Activated T-cell treated with anti-CD3 and anti-CD28 coated beads, Interleukin-2, amount 50 U/mL, for 24 hours (primary cell): ENCODE measurements at places on chromosomes 2 and 18.

DNA sequence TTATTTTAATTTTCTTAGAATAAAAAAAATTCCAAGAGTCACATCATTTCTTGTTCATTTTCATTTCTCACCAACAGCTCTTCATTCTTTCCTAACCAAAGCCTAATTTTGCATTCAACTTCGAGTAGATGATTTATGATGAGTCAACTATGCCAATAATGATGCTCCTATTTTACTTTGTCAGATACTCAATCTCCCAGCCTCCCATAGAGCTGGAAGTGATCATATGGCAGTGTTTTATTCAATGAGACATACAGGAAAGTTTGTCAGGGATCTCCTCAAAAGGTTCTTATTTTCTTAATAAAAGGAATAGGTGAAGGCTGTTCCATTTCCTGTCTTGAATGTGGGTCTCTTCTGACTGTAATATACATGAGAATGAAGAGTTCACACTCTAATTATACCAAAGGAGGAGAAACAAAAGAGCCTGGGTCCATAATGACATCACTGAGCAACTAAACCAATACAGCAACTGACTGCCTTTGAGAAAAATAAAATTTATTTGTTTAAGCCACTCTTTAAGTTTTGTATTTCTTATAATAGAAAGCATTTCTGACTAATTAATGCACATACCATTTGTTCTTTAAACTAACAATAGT, 231.2 kb upstream of the CYP26B1 start:
- DNase-seq = no peak

DNA sequence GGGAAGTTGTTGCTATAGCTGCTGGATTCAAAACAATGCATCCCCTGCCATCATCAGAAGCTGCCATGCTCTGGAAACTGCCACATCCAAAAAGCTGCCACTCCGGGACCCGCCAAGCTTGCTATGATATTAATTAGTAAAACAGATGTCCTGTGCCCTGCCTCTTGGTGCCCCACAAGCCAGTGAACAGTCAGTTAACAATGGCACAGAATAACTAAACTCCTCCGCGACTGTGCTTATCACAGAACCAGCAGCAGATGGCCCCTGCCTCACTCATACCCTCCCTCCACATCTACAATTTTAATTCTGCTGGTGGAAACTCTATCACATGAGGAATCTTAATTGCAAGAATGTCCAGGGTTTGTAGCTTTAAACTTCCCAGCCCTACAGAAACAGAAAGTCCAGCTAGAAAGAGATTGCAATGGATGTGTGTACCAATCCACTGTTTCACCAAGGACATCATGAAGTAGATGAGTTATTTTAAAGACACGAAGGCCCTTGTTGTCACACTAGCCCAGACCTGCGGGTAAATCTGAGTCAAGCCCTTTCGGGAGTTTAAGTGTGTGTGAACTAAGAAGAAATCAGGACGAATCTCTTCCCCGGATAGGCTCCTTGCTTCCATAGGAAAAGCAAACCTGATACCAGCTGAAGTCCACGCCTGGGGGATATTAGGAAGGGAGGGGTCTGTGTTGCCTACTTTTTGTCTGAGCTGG, 7.4 kb upstream of the ACYP2 start:
- no peak for DNase-seq

- DNase-seq = no peak
Measured at GRCh38 chr2:83238111-83238510, 1221.0 kb downstream of the SUCLG1 start.

- DNase-seq = no peak
Measured at GRCh38 chr2:204635478-204635877, 90.2 kb downstream of the PARD3B start.

DNA sequence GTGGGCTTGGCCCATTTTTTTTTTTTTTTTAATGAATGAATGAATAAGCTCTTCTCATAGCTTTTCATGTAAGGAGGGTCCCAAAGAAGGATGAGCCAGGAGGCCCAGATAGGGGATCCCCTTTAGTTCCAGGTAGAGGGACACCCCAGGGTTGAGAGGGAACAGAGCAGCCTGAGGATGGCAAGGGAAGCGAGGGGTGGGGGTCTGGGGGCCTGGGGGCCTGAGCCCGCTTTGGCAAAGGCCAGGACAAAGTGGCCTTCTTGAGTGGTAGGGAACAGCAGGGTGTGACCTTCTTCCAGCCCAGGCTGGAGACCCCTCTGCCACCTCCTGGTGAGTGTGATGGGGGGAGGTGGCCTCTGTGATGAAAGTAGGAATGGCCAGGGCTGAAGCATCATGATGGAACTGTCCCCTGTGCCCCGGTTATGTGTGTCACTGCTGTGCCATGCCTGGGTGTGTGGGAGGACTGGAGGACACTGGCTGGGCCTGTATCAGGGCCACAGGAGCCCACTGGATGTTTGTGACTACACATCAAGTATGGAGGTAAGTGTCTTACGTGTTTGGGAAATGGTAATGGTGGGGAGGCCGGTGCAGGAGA, 263.5 kb upstream of the HDAC4 start:
- DNase-seq = no peak

DNA sequence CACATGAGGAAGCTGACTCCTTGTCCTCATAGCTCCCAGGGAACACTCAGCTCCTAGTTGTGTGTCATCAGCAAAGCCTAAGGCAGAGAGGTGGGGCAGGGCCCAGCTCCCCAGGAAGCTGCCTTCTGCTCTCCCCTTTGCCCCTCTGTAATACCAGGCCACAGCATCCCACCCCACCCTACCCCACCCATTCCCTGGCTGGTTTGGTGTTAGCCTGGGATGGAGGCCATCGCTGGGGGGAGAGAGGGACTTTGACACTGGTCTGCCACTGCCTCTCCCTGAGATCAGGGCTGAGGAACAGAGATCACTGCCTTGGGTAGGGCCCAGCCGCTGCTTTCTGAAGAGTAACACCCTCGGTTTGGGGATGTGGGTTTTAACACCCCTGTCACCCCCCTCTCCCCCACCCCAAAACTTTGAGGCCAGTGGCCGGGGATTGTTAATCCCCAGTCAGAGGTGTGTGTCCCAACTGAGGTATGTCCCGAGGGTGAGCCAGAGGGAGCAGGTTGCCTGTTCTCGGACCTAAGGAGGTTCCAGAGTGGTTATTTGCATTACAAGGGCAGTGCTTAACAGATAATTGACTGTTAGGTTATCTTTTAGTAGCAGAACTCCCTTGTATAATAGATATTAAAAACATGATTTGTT, 41.4 kb downstream of the TET3 start:
- no peak for DNase-seq

DNA sequence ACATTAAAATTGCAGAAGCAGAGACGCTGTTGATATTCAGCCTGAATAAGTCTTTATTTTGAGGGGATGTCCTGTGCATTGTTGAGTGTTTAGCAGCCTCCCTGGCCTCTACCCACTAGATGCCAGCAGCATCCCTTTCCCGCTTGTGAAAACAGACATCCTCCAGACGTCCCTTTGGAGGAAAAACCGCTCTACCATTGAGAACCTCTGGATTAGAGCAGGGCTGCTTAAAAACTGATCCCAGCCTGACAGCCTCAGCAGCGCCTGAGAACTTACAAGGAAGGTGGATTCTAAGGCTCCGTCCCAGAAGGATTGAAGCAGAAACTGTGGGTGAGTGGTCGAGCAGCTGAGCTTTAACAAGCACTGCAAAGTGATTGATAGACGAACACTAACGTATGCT, 349.7 kb downstream of the CYRIA start:
- no peak for DNase-seq

DNA sequence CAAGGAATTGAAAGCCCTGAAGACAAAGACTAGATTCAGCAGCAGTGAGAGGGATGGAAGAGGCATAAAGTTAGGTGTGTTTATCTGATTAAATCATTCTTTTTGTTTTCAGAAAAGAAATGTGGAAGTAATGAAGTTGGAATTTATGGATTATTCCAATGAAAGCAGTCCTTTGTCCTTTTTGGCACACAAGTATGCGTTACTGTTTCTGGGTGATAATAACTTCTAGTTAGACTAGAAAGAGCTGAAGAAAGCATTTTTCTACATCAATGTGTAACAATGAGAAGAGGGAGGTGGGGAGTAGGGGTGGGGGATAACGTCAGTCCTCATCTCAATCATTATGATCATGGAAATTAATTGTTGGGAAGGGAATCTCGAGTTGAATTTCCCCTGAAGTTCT, 53.0 kb downstream of the AQP4 start:
- DNase-seq = no peak

DNA sequence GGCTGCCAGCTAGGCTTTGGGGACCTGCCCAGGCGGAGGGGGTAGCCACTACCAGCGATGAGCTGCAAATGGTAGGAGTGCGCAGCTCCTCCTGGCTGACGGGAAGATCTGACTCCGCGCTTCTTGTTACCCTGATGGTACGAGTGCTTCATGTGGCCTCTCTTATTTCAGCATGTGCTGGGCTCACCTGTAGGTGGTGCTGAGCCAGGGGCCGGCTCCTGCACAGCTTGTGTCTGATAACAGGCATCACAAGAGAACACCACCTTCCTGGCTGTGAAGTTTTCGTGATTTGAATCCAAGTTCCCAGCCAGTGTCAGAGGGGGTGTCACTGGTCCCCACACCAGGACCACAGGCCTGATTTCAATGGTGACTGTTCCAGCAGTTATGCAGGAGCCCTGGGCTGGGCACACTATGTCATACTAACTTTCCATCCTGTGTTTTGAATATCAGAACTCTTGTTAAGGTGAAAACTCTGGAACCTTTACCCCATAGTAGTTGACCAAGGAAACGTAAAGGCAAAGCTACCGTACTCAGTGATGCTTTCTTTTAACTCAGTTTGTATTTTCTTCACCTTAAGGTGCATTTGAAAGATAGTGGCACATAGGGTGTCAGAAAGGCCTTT, 28.0 kb downstream of the APCDD1 start:
- DNase-seq = no peak

DNA sequence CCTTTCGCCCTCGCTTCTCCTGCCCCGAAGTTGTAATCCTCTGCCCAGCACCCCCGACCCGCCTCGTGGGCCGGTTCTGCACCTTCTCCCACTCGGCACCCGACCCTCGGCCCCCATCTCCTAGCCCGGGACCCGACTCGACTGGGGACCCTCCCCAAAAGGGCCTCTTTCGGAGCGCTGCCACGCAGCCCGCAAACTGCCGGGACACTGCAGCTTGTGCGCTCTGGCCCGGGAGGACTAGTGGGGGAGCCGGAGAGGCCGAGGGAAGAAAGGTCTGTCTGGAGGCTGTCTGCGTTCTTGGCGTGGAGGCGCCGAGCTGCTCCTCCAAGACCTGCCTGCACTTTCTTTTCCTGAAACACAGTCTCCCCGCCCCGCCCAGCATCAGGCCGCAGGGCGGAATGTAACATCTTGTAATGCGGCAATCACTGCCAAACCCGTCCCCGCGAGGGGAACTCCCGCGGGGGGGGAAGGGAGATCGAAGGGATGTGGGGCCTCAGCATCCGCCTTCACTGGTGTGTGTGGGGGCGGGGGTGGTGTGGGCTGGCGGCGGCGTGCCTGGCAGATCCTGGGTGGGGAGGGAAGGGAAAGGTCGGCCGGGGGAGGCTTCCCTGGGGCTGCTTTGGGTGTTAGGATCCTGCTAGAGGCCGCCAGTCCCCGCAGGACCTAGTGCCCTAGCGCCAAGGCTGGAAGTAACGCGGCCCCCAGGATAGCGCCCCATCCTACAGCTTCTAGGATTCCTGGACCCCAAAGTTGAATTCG, 7.4 kb downstream of the DLX2 start:
- peak; percentile 73 for DNase-seq

GRCh38 chr18:79476918-79477571, 81.3 kb downstream of the NFATC1 start:
- DNase-seq = no peak

- DNase-seq = no peak
Measured at GRCh38 chr2:187497858-187498463, 49.9 kb upstream of the CALCRL start.

DNA sequence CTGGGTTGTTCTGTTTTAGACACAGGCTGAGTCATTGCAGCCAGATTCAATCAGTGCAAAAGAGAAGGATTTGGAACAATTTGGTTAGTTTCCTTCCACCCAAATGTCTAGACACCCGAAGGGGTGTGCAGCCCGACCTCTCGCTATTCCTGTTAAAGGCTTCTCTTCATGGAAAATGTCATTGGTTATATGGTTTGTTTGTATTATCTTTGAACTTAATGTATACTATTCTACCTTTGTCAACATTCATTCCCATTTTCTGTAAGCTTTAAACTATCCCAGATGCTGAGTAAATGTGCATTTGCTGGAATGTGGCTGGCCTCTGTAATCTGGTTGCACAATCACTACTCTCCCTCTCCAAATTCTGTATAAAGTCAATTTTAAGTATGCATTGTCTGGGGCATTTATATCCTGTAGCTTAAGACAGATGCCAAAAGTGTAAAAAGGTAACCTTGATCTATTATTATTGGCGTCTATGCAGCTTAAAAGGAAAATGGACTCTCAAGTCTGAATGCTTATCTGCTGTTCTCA, 80.4 kb upstream of the RND3 start:
- no peak for DNase-seq

- DNase-seq = no peak
Measured at GRCh38 chr2:145197944-145198343, 678.0 kb upstream of the ZEB2 start.

DNA sequence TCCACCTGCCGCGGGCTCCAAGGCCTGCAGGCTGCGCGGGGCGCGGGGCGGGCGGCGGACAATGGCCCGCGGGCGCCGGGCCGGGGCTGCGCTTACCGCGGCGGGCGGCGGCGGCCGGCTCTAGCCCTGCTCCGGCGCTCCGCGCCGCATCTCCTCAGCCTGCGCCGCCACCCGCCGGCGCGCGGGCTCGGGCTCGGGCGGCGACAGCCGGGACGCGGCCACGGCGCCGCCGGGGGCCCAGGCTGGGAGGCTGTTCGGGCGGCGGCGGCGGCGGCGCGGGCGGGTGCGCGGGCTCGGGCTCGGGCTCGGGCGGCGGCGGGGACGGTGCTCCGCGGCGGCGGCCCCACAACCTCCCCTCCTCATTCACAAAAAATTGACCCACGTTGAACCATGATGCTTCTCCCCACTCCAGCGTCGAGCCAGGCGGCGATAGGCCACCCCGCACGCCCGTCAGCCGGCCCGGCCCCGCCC, at the start of gene HDAC4:
Gene HDAC4, minus strand, starts transcription at position 425 of the 471 bp plus-strand sequence. CDS start 48,321 bp downstream, outside the sequence.
- DNase-seq = no peak

- DNase-seq = no peak
Measured at GRCh38 chr18:48607056-48607984, 68.5 kb downstream of the CTIF start.

- DNase-seq = no peak
Measured at GRCh38 chr2:181170256-181170655, 189.9 kb downstream of the UBE2E3 start.

- DNase-seq = no peak
Measured at GRCh38 chr18:50569930-50570329, 10.0 kb downstream of the MAPK4 start.

- DNase-seq = no peak
Measured at GRCh38 chr2:131493199-131493968, 1.2 kb upstream of the MZT2A start.

GRCh38 chr2:64025741-64026140, 6.5 kb upstream of the VPS54 start:
- DNase-seq = no peak
